ENCODE measurements at places on chromosomes 16 and 17.
A peak's percentile ranks its signal among the peaks of the same experiment; 100 is the strongest.

DNA sequence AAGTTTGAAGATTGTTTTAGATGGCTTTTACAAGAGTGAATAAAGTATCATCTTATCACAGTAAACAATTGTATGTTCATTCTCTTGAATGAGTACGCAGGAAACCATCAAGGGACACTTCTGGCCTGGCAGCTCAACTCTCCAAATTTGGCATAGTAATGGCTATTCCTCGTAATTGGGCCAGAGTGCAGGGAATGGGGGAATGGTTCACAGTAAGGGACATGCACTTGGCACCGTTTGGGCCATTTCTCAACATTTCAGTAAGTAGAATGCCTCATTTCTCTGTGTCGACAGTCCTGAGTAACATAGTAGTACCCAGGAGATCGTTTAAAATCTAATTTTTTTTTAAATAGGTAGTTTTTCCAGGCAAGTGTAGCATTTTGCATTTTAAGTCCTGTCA lies 309.6 kb downstream of the KCNJ2 start:
- H3K36me3 ChIP-seq: no peaks in the 10 kb centered on the region
- H3K27ac ChIP-seq: no peak overlapping the region
- H3K4me1 ChIP-seq: no peaks in the 10 kb centered on the region

DNA sequence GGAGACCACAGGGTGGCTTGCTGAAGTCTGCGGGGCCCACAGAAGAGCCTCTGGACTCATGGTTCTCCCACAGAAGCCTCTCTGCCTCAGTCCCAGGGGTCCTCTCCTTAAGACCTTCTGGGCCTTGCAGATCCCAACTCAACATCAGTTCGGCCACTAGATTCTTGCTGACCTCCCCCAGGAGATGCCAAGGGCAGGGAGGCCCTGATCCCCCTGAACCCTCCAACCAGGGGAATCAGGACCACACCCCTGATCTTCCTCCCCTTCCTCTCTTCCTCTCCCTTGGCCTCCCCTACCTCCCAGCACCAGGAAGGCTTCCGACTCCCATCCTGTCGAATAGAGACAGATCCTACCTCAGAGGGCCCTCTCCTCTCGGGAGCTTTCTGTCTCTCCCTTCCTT lies 53.4 kb downstream of the NOS2 start:
- no peak overlapping the region for H3K4me3 ChIP-seq
- H3K36me3 ChIP-seq: no peaks in the 10 kb centered on the region
- no peak for DNase-seq
- no peak overlapping the region for H3K27ac ChIP-seq

GRCh38 chr17:2064520-2064971 lies 9.6 kb downstream of the HIC1 start:
- DNase-seq: peak; percentile 34
- H3K36me3 ChIP-seq: no peaks in the 10 kb centered on the region
- no peak overlapping the region for H3K4me3 ChIP-seq
- no peaks in the 10 kb centered on the region for H3K27me3 ChIP-seq

GRCh38 chr16:56764835-56765234 lies 34.9 kb downstream of the NUP93 start:
- no peaks in the 10 kb centered on the region for H3K4me1 ChIP-seq
- H3K36me3 ChIP-seq: no peaks in the 10 kb centered on the region
- H3K4me3 ChIP-seq: no peak overlapping the region
- no peak overlapping the region for H3K27ac ChIP-seq

GRCh38 chr17:57045868-57046704 lies 39.0 kb upstream of the AKAP1 start:
- no peak for DNase-seq
- H3K27ac ChIP-seq: no peak overlapping the region
- no peaks in the 10 kb centered on the region for H3K36me3 ChIP-seq
- H3K4me3 ChIP-seq: peak overlapping the region; percentile 12

GRCh38 chr16:52618753-52619497 lies 72.0 kb upstream of the TOX3 start:
- no peak for DNase-seq
- no peaks in the 10 kb centered on the region for H3K4me1 ChIP-seq
- no peaks in the 10 kb centered on the region for H3K27me3 ChIP-seq
- H3K36me3 ChIP-seq: no peaks in the 10 kb centered on the region
- no peak overlapping the region for H3K27ac ChIP-seq

GRCh38 chr16:85047867-85048455 lies 20.4 kb downstream of the KIAA0513 start:
- H3K36me3 ChIP-seq: no peaks in the 10 kb centered on the region
- H3K27me3 ChIP-seq: no peaks in the 10 kb centered on the region
- no peak for DNase-seq
- no peak overlapping the region for H3K27ac ChIP-seq
- no peaks in the 10 kb centered on the region for H3K4me1 ChIP-seq

- H3K27ac ChIP-seq: no peak overlapping the region
- no peaks in the 10 kb centered on the region for H3K4me1 ChIP-seq
- H3K4me3 ChIP-seq: no peak overlapping the region
Measured at GRCh38 chr17:685006-685405, 29.6 kb downstream of the VPS53 start.

GRCh38 chr16:76988526-76988925 lies 202.5 kb upstream of the MON1B start:
- H3K27ac ChIP-seq: no peak overlapping the region
- H3K4me1 ChIP-seq: no peaks in the 10 kb centered on the region
- H3K27me3 ChIP-seq: no peaks in the 10 kb centered on the region

DNA sequence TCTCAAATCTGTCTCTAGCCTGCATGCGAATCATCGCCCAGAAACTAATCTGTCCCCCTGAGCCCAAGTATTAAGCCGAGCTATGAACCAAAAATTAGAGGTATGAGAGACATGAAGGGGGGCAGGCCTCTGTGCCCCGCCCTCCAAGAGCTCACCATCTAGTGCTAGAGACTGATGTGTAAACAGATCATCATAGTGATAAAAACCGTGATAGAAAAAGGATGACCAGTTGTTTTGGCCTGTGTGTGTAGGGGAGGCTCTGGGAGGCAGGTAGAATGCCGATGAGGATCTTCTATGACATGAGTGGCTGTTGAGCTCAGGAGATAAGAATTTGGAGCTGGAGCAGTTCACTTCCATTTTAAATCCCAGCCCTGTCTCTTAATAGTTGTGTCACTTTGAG lies 89.1 kb upstream of the TBX2 start:
- no peak for DNase-seq
- no peaks in the 10 kb centered on the region for H3K36me3 ChIP-seq
- H3K4me1 ChIP-seq: peaks cover 23% of the 10 kb centered on the region
- H3K27ac ChIP-seq: peak overlapping the region; percentile 62
